Naive thymus-derived CD8-positive, alpha-beta T cell (primary cell): ENCODE measurements at places on chromosomes 1 and 21.
A peak's percentile ranks its signal among the peaks of the same experiment; 100 is the strongest.

GRCh38 chr1:157968508-157968907 lies 24.9 kb upstream of the KIRREL1 start:
- peaks cover 3% of the 10 kb centered on the region for H3K27me3 ChIP-seq
- H3K4me1 ChIP-seq, result no peaks in the 10 kb centered on the region
- H3K4me3 ChIP-seq, result no peak overlapping the region
- H3K27ac ChIP-seq, result no peak overlapping the region
- no peak for DNase-seq

GRCh38 chr1:157364612-157365011 lies 187.7 kb downstream of the FCRL5 start:
- no peak for DNase-seq
- H3K4me3 ChIP-seq, result no peak overlapping the region
- no peak overlapping the region for H3K27ac ChIP-seq
- H3K36me3 ChIP-seq, result no peaks in the 10 kb centered on the region

DNA sequence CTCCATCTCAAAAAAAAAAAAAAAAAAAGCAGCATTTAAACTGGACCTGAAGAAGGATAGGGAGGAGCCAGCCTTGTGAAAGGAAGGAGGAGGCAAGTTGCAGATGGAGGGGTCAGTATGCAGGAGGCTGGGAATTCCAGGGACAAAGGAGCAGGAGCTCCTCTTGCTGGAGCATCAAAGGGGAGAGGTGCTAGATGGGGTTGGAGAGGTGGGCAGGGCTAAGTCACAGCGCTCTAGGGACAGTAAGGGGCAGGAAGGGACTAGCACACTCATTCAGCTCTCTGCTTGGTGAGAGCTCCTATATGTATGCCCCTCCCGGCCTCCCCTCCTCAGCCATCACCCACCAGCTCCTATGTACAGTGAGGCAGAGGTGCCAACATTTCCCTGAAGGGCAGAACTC lies 26.8 kb downstream of the MAP7D1 start:
- H3K36me3 ChIP-seq, result peaks cover 12% of the 10 kb centered on the region
- H3K4me3 ChIP-seq, result no peak overlapping the region
- peaks cover 13% of the 10 kb centered on the region for H3K4me1 ChIP-seq
- peak overlapping the region; percentile 23 for H3K27ac ChIP-seq

GRCh38 chr1:187655104-187655503 lies 826.4 kb downstream of the PLA2G4A start:
- H3K4me1 ChIP-seq, result no peaks in the 10 kb centered on the region
- peaks cover 2% of the 10 kb centered on the region for H3K27me3 ChIP-seq
- no peak overlapping the region for H3K27ac ChIP-seq
- no peak for DNase-seq
- no peak overlapping the region for H3K4me3 ChIP-seq

DNA sequence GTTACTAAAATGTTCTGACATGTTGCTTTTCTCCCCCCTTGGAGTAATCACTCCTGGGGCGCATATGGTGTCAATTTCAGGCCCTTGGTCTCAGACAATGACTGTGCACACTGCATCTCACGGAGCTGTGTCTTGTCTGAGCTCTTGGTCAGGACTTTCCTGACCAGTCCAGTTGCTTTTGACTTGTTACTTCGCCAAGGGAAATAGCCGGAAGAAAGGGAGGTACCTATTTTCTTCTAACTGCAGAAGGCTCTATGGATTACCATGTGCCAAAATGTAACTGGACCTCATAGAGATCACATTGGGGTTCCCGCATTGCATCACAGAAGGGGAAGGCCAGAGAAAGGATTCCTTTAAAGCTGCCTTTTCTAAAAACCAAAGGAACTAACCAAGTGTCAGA lies 68.6 kb downstream of the SPAG17 start:
- no peaks in the 10 kb centered on the region for H3K36me3 ChIP-seq
- H3K4me1 ChIP-seq, result no peaks in the 10 kb centered on the region
- no peak for DNase-seq
- H3K27ac ChIP-seq, result no peak overlapping the region
- H3K27me3 ChIP-seq, result peaks cover 2% of the 10 kb centered on the region

GRCh38 chr1:56297208-56297607 lies 282.2 kb downstream of the PLPP3 start:
- no peaks in the 10 kb centered on the region for H3K36me3 ChIP-seq
- H3K4me1 ChIP-seq, result no peaks in the 10 kb centered on the region
- no peak overlapping the region for H3K4me3 ChIP-seq
- no peaks in the 10 kb centered on the region for H3K27me3 ChIP-seq
- DNase-seq, result no peak
- H3K27ac ChIP-seq, result no peak overlapping the region

DNA sequence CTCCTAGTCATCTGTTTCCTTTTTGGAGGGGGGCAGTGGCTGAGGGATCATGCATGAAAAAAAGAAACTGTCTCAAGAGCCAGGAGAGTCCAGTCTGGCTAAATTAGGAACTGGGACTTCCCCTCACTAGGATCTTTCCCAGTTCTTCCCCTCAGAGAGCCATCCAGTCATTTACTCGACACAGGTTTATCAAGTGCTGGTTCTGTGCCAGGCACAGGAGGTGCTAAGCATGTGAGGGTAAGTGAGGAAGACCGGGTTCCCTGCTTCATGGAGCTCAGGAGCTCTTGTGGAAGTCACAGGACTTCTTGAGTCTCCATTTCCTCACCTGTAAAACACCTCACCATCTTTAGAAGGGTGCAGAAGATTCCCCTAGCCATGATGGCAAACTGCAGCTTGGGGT lies 8.6 kb upstream of the NUAK2 start:
- no peak overlapping the region for H3K4me3 ChIP-seq
- H3K27ac ChIP-seq, result no peak overlapping the region
- peaks cover 8% of the 10 kb centered on the region for H3K4me1 ChIP-seq
- H3K27me3 ChIP-seq, result peaks cover 2% of the 10 kb centered on the region
- no peaks in the 10 kb centered on the region for H3K36me3 ChIP-seq

GRCh38 chr1:17568014-17568900 lies 28.8 kb downstream of the ARHGEF10L start:
- no peak overlapping the region for H3K4me3 ChIP-seq
- no peak overlapping the region for H3K27ac ChIP-seq
- no peak for DNase-seq
- H3K36me3 ChIP-seq, result no peaks in the 10 kb centered on the region
- peaks cover 16% of the 10 kb centered on the region for H3K27me3 ChIP-seq

DNA sequence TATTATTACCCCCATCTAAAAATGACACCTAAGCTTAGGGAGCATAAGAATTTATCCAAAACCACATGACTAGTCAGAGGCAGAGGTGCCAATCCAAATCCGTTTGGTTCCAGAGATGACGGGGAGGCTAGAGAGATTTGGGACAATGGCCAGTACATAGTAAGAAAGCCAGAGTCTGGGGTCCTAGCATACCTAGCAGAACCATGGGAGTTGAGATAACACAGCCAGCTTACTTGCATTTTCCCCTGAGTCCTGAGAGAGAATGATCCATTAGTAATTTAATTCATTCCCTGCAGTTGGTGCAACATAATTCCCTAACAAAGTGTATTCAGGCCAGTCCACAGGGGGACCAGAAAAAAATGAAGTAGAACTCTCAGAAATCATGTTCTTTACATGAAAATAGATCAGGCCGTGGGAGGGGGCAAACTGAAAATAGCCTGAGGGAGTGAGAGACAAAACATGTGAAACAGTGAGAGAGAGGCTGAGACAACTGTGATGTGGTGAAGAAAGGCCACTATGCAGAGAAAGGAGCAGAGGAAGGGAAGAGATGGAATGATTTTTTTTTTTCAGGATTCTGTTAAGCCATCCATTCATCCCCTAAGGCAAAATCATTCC lies 243.3 kb downstream of the BRINP2 start:
- no peak overlapping the region for H3K27ac ChIP-seq
- no peak overlapping the region for H3K4me3 ChIP-seq
- no peak for DNase-seq
- H3K36me3 ChIP-seq, result no peaks in the 10 kb centered on the region
- no peaks in the 10 kb centered on the region for H3K4me1 ChIP-seq

- no peaks in the 10 kb centered on the region for H3K4me1 ChIP-seq
- H3K36me3 ChIP-seq, result no peaks in the 10 kb centered on the region
- no peaks in the 10 kb centered on the region for H3K27me3 ChIP-seq
- no peak for DNase-seq
- no peak overlapping the region for H3K4me3 ChIP-seq
Observed at GRCh38 chr1:154539486-154540483, 18.7 kb downstream of the UBE2Q1 start.

GRCh38 chr21:33751120-33751519 lies 108.8 kb downstream of the ITSN1 start:
- no peak overlapping the region for H3K27ac ChIP-seq
- no peaks in the 10 kb centered on the region for H3K4me1 ChIP-seq
- peaks cover 18% of the 10 kb centered on the region for H3K36me3 ChIP-seq
- no peak for DNase-seq
- H3K4me3 ChIP-seq, result no peak overlapping the region

DNA sequence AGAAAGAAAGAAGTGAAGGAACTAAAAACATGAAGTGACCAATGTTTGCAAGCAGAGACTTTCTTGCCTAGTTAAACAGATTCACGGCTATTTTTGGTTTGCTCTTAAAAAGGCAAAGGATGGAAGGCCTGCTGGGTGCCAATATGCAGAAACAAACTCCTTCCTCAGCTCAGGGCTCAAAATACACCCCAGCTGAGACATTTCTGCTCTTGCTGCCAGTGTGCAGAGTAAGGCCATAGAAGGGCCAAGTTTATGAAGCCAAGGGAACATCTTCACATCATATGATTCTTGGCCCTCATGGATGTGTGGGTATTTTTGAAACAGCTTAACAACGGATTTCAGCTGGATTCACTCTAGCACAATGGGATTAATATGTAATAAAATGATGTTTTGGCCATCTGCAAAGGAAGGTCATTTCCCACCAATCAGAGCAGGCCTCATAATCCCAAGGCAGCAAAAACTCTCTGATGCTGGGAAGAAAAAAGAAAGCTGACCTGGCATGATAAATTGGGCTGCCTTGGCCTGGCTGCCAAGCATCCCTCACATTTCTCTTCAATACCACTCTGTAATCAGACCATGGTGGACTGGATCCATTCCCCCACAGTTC lies 70.7 kb downstream of the CAPZB start:
- no peak for DNase-seq
- H3K4me3 ChIP-seq, result no peak overlapping the region
- no peaks in the 10 kb centered on the region for H3K27me3 ChIP-seq
- H3K36me3 ChIP-seq, result peaks cover 6% of the 10 kb centered on the region

- peaks cover 11% of the 10 kb centered on the region for H3K27me3 ChIP-seq
- H3K4me1 ChIP-seq, result no peaks in the 10 kb centered on the region
- no peak overlapping the region for H3K27ac ChIP-seq
- H3K36me3 ChIP-seq, result no peaks in the 10 kb centered on the region
- DNase-seq, result no peak
Observed at GRCh38 chr1:96979304-96980268, 258.0 kb downstream of the PTBP2 start.

- H3K36me3 ChIP-seq, result no peaks in the 10 kb centered on the region
- no peak overlapping the region for H3K27ac ChIP-seq
- DNase-seq, result no peak
- H3K27me3 ChIP-seq, result no peaks in the 10 kb centered on the region
Observed at GRCh38 chr1:179785031-179785431, 41.9 kb downstream of the FAM163A start.

DNA sequence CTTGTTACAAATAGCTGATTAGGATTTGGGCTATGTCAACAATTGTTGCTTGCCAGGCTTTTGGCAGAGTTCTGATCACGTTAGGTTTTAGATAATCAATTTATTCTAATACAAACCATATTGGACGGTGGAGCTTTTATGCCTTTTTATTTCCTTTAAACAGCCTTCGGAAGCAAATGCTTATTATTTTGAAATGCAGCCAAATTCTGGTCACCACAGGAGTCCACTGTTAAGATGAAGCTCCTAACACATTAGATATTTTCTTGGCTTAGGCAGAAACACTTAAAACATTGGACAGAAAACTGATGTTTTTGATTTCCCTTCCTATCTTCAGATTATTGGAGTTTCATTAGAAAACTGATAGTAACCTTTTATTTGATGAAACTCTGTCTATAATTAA lies 82.9 kb downstream of the CENPF start:
- H3K4me3 ChIP-seq, result no peak overlapping the region
- no peaks in the 10 kb centered on the region for H3K36me3 ChIP-seq
- DNase-seq, result no peak
- H3K4me1 ChIP-seq, result no peaks in the 10 kb centered on the region
- peaks cover 3% of the 10 kb centered on the region for H3K27me3 ChIP-seq

DNA sequence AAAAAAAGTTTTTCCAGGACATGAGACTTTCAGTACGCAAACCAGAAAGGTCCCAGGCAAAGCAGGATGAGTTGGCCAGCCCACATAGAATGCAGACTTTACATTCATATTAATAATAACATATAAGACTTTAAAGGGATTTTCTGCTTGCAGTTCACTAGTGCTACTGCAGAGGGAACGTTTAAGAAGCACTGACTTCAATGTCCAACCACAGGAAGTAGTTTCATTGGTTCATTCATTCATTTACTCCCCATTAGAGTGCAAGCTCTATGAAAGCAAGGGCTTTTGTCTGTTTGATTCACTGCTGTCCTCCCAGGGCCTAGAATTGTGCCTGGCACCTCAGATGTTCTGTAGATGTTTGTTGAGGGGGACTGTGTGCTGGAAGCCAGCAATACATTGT lies 11.8 kb upstream of the SERINC2 start:
- H3K4me1 ChIP-seq, result no peaks in the 10 kb centered on the region
- no peak overlapping the region for H3K27ac ChIP-seq
- no peak for DNase-seq
- no peaks in the 10 kb centered on the region for H3K36me3 ChIP-seq

DNA sequence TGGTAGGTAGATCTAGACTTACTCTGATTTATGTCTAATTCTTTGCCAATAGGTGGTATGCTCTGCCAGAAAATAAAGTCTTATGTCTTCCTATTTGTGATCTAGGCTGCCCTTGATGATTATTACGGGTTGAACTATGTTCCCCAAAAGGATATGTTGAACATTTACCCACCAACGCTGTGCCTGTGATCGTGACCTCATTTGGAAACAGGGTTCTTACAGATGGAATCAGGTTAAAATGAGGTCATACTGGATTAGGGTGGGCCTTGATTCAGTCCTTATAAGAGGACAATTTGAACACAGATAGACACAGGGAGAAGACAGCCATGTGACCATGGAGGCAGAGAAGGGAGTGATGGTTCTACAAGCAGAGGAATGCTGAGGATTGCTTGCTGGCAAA lies 95.1 kb upstream of the BCAR3 start:
- no peaks in the 10 kb centered on the region for H3K36me3 ChIP-seq
- H3K27me3 ChIP-seq, result no peaks in the 10 kb centered on the region
- no peak overlapping the region for H3K4me3 ChIP-seq

GRCh38 chr1:62991152-62991551 lies 207.2 kb downstream of the ATG4C start:
- H3K36me3 ChIP-seq, result no peaks in the 10 kb centered on the region
- H3K27me3 ChIP-seq, result peaks cover 26% of the 10 kb centered on the region
- no peak overlapping the region for H3K27ac ChIP-seq
- no peak for DNase-seq

- H3K27ac ChIP-seq, result no peak overlapping the region
- peaks cover 31% of the 10 kb centered on the region for H3K27me3 ChIP-seq
- no peaks in the 10 kb centered on the region for H3K4me1 ChIP-seq
- H3K36me3 ChIP-seq, result peaks cover 24% of the 10 kb centered on the region
- no peak for DNase-seq
- no peak overlapping the region for H3K4me3 ChIP-seq
Observed at GRCh38 chr21:32215306-32215685, 63.6 kb downstream of the MIS18A start.

- H3K36me3 ChIP-seq, result peaks cover 18% of the 10 kb centered on the region
- H3K4me1 ChIP-seq, result peaks cover 22% of the 10 kb centered on the region
- no peak overlapping the region for H3K27ac ChIP-seq
- no peak for DNase-seq
Observed at GRCh38 chr1:170539154-170539553, 7.2 kb downstream of the GORAB start.
